ENCODE measurements at places on chromosomes 4 and X. TPM values are rescaled to one million over a fixed set of nuclear protein-coding genes. Genes with fewer than 3 reads are reported as not detected.

TMPRSS11E gene
- not detected for total RNA-seq

DNA sequence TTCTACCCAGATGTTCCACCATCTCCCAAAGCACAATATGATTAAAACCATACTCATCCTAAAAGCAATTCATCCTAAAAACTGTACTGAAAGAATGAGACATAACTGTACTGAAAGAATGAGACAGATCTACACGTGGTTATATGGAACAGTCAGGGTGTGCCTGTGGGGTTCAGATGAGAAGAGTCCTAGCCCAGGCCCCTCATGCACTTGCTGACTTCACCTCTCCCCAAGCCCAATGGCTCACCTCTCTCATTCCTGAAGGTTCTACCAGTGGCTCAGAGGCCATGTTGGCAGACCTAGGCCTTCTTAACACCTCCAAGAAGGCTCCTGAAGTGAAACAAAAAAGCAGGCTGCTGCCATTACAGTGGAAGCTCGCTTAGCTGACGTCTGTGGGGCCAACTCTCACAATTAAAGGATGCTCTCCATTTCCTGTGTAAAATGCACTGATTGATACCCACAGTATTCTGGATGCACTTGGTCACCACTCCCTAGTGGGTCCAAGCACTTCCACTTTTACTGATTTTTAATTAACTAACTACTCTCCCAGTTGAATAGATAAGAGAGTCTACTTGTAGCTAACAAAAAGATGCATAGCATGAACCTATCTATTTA is 3.8 kb downstream of the PLAC1 start:
- H3K27me3 ChIP-seq: no peaks in the 10 kb centered on the region
- no peak for DNase-seq
- no peak overlapping the region for H3K27ac ChIP-seq

GRCh38 chrX:153827903-153828302 is 2.4 kb downstream of the PDZD4 start:
- no peaks in the 10 kb centered on the region for H3K27me3 ChIP-seq
- H3K4me1 ChIP-seq: peaks cover 10% of the 10 kb centered on the region
- peak overlapping the region; percentile 83 for H3K27ac ChIP-seq
- no peaks in the 10 kb centered on the region for H3K36me3 ChIP-seq
- no peak for DNase-seq

RNF128 gene
- total RNA-seq: 5.0 TPM

SPANXA2 gene
- not detected for total RNA-seq

GNRHR gene
- total RNA-seq: not detected

DNA sequence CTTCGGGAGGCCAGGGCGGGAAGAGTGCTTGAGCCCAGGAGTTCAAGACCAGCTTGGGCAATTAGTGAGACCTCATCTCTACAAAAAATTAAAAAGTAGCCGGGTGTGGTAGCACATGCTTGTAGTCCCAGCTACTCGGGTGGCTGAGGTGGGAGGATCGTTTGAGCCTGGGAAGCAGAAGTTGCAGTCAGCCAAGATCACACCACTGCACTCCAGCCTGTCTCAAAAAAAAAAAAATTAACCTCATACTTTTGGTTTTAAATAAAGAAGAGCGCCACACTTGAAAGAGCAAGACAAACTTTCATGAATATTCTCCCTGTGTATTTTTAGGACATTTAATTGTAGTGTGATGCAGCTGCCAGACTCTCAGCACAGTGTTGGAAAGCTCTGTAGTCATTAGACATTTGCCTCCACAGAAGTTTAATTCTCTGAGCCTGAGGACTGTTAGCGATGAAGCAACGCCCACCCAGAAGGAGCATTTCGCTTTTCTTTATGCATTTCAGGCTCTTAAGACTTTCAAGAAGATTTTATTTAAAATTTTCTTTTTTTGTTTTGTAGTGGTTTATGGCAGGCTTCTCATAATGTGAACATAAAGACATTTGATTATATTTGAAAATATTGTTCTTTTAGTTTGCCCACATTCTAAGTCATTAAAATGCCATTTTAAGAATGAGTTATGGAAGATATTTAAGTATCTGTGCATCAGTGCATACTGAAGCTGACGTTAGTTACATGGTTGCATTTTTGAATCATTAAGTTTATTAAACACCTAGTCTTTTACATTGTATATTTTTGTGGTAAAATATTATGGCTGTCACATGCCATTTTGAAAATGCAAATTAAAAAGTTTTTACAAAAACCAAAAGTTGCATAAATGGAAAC is 45.8 kb downstream of the DCLK2 start:
- H3K36me3 ChIP-seq: no peaks in the 10 kb centered on the region
- no peak overlapping the region for H3K4me3 ChIP-seq
- H3K27ac ChIP-seq: peak overlapping the region; percentile 51
- no peak for DNase-seq

GRCh38 chr4:134408897-134409296 is 207.3 kb upstream of the PABPC4L start:
- H3K4me1 ChIP-seq: no peaks in the 10 kb centered on the region
- no peak overlapping the region for H3K4me3 ChIP-seq
- no peaks in the 10 kb centered on the region for H3K27me3 ChIP-seq
- H3K36me3 ChIP-seq: no peaks in the 10 kb centered on the region

Measured in Panc1 (cell line).